ENCODE measurements at places on chromosomes 16 and 17.

GRCh38 chr17:46984892-46985291 is 5.8 kb upstream of the RPRML start:
- no peak for DNase-seq
- no peaks in the 10 kb centered on the region for H3K36me3 ChIP-seq
- H3K27ac ChIP-seq, result no peak overlapping the region
- H3K4me1 ChIP-seq, result no peaks in the 10 kb centered on the region

GRCh38 chr16:22141767-22142166 is 20.5 kb upstream of the SDR42E2 start:
- no peak overlapping the region for H3K4me3 ChIP-seq
- DNase-seq, result no peak
- no peaks in the 10 kb centered on the region for H3K36me3 ChIP-seq
- H3K27ac ChIP-seq, result no peak overlapping the region
- no peaks in the 10 kb centered on the region for H3K27me3 ChIP-seq
- H3K4me1 ChIP-seq, result no peaks in the 10 kb centered on the region

GRCh38 chr17:77670173-77670572 is 288.3 kb upstream of the TNRC6C start:
- H3K27ac ChIP-seq, result no peak overlapping the region
- H3K27me3 ChIP-seq, result no peaks in the 10 kb centered on the region
- H3K36me3 ChIP-seq, result peaks cover 62% of the 10 kb centered on the region
- no peak overlapping the region for H3K4me3 ChIP-seq
- peaks cover 38% of the 10 kb centered on the region for H3K4me1 ChIP-seq

GRCh38 chr17:6135236-6135635 is 65.1 kb downstream of the WSCD1 start:
- H3K4me1 ChIP-seq, result no peaks in the 10 kb centered on the region
- H3K4me3 ChIP-seq, result no peak overlapping the region
- no peak for DNase-seq
- H3K27ac ChIP-seq, result no peak overlapping the region

GRCh38 chr16:35751191-35751941 is 2292.0 kb downstream of the TP53TG3F start:
- no peak overlapping the region for H3K4me3 ChIP-seq
- H3K27ac ChIP-seq, result no peak overlapping the region
- DNase-seq, result no peak
- no peaks in the 10 kb centered on the region for H3K4me1 ChIP-seq
- H3K36me3 ChIP-seq, result no peaks in the 10 kb centered on the region

GRCh38 chr16:10827691-10828341 is 9.2 kb upstream of the TVP23A start:
- H3K27me3 ChIP-seq, result peaks cover 6% of the 10 kb centered on the region
- DNase-seq, result no peak
- H3K4me1 ChIP-seq, result no peaks in the 10 kb centered on the region

DNA sequence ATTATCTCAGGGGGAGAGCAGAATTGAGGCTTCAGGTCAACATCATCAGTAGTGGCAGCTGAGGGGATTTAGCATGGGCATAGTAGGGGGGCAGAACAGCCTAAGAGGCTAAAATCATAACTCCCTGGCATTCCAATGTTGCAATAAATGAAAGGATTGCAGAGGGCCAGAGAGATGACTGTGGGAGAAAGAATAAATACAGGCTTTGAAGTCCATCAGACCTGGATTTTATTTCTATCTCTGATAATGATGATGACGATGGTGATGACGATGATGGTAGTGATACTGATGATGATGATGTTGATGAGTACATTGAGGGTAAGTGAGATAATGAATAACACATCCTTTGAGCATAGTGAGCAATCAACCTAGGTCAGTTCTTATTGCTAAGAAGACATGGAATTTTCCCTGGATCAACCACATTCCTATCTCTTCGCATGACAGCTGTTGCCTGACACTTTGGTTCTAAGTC is 107.4 kb upstream of the CDH11 start:
- no peaks in the 10 kb centered on the region for H3K4me1 ChIP-seq
- H3K27ac ChIP-seq, result no peak overlapping the region
- DNase-seq, result no peak
- H3K4me3 ChIP-seq, result no peak overlapping the region
- H3K27me3 ChIP-seq, result no peaks in the 10 kb centered on the region
- no peaks in the 10 kb centered on the region for H3K36me3 ChIP-seq
